D721Med (cell line): ENCODE measurements at places on chromosomes 12 and 14.

DNA sequence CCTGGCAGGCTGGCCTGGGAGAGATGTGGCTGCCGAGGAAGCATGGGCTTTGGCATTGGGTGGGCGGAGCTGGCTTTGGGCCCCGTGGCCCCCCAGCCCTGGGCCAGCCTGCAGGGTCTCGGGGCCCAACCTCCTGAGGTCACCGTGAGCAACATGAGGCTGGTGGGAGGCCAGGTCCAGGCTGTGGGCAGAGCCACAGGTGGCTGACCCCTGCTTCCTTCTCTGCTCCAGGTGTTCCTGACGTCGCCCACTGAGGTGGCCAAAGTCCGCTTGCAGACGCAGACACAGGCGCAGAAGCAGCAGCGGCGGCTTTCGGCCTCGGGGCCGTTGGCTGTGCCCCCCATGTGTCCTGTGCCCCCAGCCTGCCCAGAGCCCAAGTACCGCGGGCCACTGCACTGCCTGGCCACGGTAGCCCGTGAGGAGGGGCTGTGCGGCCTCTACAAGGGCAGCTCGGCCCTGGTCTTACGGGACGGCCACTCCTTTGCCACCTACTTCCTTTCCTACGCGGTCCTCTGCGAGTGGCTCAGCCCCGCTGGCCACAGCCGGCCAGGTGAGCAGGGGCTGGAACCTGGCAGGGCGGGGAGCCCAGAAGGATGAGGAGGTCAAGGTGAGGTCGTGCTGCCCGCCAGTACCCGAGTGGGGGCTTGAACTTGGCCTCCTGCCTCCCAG lies 5.5 kb downstream of the SLC25A47 start:
- DNase-seq, result no peak

- DNase-seq, result no peak
Measured at GRCh38 chr14:62289471-62289870, 527.3 kb downstream of the SNAPC1 start.

DNA sequence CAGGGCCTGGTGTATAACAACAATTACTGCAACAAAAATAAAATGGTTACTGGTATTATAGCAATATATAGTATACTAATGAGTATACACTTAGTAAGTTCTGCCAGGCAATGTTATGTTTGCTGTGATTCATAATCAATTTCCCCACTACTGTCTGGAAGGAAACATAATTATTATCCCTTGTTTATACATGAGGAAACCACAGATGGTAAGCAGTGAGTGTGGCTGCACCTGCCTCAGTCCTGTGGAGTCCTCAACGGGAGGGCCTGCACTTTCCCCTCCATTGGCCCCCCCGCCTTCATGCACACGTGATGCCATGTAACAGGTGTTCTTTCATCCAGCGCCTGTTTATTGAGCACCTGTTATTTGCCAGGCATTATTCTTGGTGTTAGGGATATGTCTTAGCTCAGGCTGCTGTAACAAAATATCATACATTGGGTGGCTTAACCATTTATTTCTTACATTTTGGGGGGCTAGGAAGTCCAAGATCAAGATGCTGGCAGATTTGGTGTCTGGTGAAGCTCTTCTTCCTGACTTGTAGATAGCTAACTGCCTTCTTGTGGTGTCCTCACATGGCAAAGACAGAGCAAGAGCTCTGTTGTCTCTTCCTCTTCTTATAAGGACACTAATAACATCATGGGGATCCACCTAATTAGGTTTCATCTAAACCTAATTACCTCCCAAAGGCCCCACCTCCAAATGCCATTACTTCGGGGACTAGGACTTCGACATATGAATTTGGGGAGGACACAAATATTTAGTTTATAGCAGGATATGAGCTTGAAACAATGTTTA lies 59.5 kb upstream of the CHGA start:
- no peak for DNase-seq

DNA sequence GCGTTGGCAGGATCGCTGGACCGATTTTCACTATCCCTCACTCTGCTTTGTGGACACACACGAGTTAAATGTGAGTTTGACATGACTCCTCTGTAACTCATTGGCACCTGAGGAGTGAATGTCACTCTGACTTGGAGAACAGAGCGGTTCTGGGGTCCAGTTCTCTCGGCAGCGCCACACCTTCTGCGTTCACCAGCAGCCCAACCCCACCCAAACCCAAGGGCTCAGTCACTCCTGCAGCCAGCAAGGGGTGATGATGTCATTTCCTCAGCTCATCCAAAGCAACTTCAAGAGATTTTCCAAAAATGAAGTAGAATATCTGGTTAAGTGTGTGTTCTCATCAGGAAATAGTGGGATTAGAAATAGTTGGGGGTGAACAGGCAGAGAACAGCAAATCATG lies 36.3 kb downstream of the ADGRD1 start:
- DNase-seq, result no peak

GRCh38 chr12:109126784-109127183 lies 10.4 kb downstream of the ACACB start:
- no peak for DNase-seq

- DNase-seq, result no peak
Measured at GRCh38 chr12:66187036-66187435, 2.0 kb upstream of the IRAK3 start.

- DNase-seq, result no peak
Measured at GRCh38 chr12:21340403-21340802, 5.7 kb upstream of the SLCO1A2 start.

DNA sequence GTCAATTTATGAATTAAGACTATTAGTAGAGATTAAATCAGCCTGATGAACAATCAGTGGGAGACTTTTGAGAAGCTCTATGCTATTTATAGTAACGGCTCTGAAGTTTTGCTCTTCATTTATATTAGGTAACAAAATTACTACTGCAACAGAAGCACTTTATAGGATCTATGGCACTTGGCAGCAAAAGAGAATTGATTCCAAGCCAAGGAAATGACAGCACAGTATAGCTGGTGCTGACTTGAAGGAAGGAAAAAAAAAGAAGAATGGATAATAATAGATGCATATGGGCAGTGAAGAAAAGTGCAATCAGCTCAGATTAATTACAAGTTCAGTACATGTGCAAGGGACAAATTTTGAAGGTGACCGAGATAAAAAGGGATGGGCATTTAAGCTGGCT lies 228.2 kb upstream of the PPFIA2 start:
- DNase-seq, result no peak

- DNase-seq, result no peak
Measured at GRCh38 chr12:50927766-50928224, 24.5 kb upstream of the HIGD1C start.

DNA sequence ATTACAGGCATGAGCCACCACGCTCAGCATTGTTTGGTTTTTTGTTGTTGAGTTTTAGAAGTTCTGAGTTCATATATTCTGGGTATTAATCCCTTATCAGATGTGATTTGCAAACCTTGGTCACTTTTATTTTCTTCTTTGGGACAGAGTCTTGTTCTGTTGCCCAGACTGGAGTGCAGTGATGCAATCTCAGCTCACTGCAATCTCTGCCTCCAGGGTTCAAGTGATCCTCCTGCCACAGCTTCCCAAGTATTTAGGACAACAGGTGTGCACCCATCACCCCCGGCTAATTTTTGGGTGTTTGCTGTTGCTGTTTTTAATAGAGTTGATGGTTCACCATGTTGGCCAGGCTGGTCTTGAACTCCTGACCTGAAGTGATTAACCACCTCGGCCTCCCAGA lies 11.8 kb downstream of the USP30 start:
- no peak for DNase-seq

- DNase-seq, result no peak
Measured at GRCh38 chr12:107277855-107278254, 184.5 kb upstream of the CRY1 start.

- no peak for DNase-seq
Measured at GRCh38 chr12:78931466-78931990, 67.0 kb downstream of the SYT1 start.

DNA sequence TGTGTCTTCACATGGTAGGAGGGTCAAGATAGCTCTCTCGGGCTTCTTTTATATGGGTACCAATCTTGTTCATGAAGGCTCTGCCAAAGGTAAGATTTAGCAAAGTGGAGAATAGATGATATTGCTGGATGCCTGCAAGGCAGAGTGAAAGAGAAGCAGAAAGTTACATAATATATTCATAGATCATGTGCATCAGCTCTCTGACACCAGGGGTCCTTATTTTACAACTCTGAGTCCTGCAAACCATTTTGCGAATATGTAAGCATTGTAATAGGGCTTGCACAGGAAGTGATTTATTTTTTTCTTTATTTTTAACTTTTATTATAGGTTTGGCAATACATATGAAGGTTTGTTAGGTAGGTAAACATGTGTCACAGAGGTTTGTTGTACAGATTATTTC lies 31.8 kb downstream of the CRADD start:
- no peak for DNase-seq

- DNase-seq, result no peak
Measured at GRCh38 chr14:81141426-81141825, 79.3 kb downstream of the GTF2A1 start.

DNA sequence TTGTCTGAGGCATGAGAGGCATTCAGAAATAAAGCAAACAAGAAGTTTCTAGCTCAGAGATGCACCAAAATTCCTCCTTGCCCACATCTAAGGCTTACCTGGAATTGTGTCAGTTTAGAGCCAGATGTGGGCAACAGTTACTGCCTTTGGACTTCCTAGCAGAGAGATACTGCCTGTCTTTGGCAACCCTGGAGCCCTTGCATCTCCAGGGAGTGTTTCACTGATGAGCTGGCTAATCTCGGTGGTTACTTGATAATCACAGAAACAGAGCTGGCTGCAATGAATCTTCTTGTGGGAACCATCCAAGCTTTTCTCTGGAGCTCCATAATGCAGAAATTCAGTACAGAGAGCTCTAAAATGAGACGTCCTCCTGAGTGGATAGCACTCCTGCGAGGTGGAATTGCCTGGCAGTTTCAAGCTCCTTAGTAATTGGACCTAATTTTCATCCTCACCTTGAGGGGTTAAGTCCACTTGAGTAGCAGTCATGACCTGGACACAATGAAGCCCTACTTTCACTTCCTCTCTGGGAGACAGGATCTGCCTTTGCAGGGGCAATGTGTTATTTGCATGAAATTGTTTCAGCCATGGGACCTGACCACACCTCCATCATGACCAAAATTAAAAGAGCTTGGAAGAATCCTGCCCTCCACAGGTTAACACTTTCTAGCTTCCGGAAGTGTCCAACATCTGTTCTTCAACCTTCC lies 108.8 kb upstream of the ARHGAP5 start:
- DNase-seq, result no peak

DNA sequence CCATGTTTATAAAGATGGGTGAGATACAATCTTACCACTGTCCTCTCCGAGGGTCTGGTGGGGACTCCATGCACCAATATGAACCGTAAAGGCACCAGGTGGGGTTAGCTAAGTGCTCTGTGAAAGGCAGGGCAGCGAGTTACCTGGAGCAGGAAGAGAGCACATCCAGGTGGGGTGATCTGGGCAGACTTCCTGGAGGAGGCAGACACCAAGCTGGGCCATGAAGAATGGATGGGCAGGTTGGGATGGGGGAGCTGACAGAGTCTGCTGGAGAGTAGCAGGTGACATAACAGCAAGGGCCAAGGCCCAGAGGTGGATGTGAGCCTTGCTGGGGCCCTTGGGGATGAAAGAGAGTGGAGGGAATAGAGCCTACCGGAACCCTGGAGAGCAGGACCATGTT lies 45.9 kb downstream of the RIN3 start:
- DNase-seq, result no peak

DNA sequence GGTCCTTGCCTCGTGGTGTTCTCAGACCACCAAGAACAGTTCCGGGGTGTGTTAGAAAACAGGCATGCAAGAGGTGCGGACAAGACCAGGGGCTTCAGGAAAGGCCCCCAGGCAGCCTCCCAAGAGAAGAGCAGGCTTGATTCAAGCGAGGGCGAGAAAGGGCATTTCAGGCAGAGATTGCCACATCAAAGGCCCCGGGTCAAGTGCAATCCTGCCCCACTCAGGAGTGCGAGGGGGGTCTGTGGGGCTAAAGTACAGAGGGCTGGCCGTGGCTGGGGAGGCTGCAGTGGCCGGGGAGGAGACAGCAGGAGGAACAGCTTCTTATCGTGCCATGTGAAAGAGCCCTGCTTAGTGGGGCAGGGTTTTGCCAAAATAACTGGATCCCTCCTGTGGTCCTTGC lies 2.7 kb upstream of the BDKRB2 start:
- DNase-seq, result no peak

DNA sequence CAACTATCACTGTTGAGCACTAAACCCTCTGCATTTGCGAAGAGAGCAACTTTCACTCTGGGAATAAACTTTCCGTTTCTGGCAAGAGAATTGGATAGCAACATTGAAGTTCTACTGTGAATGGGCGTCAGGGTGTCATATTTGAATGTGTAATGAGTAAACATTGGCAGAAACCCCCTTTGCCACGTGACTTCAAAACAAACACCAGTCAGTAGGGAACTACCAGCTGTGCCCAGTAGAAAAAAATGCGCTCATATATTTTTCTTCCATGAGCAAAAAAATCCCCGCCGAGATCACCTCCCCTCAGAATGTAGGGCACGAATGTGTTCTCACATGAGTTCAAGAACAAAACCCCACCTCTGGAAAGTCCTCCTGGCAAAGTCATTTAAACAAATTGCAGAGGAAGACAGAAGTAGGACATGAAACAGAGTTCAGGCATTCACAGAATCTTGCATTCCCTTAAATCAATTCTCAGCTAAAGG lies 80.6 kb downstream of the BTG1 start:
- no peak for DNase-seq

DNA sequence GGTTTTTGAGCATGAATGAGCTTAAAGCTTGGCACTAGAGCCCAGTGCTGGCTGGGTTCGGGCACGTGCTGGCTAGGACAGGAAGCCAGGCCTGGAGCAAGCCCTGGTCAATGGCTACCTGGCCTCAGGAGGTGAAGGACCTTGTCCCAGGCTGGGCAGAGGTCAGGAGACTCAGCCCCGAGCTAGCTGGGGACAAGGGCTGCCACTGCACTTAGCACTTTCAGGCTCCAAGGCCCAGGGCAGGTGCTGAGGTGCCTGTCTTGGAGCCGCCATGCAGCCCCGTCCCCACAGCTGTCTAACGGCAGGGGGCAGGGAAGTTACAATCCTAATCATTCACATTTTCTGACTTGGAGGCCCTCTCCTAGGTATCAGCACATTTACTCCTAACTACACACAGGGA lies 4.3 kb upstream of the AQP6 start:
- DNase-seq, result peak; percentile 0

DNA sequence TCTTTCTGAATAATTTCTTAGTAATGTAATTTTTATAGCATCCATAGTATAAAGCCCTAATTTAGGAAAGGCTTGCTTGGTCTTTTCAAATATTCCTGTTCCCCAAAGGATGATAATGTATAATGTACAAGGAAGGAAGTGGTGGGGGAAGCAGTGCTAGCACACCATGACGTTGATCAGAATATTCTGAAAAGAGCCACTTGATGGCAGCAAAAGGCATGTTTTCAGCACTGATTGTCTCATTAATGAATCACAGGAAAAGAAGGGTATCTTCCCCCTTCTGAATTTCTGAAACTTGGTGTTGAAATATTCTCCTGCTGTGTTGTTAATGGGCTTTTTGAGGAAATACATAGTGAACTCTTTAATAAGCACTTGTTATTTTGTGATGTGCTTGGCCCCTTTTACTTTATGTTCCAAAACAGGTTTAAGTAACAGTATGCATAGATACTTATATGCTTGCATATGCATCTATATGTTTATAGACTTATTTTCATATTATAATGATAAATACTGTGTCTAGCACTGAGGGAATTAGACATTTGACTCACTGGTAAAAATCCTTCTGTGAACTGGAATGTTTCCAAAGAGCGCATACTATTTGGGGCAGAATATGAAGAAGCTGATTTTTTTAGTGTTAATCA lies 122.0 kb downstream of the TMEM117 start:
- no peak for DNase-seq

- no peak for DNase-seq
Measured at GRCh38 chr12:105920161-105920684, 218.5 kb downstream of the NUAK1 start.
